ENCODE measurements at places on chromosomes 1 and 21. TPM values are rescaled to one million over a fixed set of nuclear protein-coding genes. Genes with fewer than 3 reads are reported as not detected.

The RHD gene
- total RNA-seq = not detected

The CFHR5 gene
- total RNA-seq = not detected

The IQGAP3 gene
- 15.3 TPM for total RNA-seq

The CFAP107 gene
- total RNA-seq = not detected

The RNU1-2 gene
- total RNA-seq = not detected

The SYF2 gene
- total RNA-seq = 37.3 TPM

The EFNA3 gene
- total RNA-seq = 8.4 TPM

The AGMAT gene
- 5.4 TPM for total RNA-seq

The LGR6 gene
- total RNA-seq = 0.42 TPM

The ZNF648 gene
- total RNA-seq = not detected

The RGS13 gene
- not detected for total RNA-seq

The RC3H1 gene
- total RNA-seq = 6.1 TPM

The GJA4 gene
- not detected for total RNA-seq

The SLC30A2 gene
- total RNA-seq = 0.30 TPM

The TMEM51 gene
- total RNA-seq = 38.6 TPM

The ZNF697 gene
- total RNA-seq = 2.2 TPM

The MPC2 gene
- 81.3 TPM for total RNA-seq

The TEKT2 gene
- not detected for total RNA-seq

The BCAR3 gene
- total RNA-seq = 91.1 TPM

The PSRC1 gene
- total RNA-seq = 24.3 TPM

Data from A549 treated with GW870086 at 1 μM for 4 hours (cell line).